Effector memory CD8-positive, alpha-beta T cell (primary cell): ENCODE measurements at places on chromosomes 16 and 17.
A peak's percentile ranks its signal among the peaks of the same experiment; 100 is the strongest.

DNA sequence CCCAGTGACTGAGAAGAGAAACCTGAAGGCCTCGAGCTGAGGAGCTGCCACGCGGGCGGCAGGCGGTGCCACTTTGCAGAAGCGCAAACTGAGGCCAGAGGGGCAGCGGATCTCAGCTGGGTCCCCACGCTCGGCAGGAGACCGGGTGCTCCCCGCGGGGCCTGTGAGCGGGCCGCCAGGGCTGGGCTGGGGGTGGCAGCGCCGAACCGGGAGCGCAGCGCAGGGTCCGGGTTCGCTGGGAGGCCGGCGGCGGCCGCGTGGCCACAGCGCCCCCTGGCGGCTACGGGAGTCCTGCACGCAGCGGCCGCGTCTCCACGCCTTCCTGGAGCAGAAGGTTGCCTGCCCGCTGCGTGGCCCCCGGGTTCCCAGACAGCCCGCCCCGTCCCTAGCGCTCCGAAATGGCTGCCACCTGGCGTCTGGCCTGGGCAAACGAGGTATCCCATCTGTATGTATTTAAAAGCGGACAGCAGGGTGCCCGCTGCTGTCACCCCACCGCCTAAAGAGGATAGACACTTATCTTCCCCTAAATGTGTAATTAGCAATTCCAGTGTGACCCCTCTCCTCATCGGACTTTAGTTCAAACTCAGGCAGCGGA is 96.1 kb upstream of the CDH5 start:
- DNase-seq = peak; percentile 45

GRCh38 chr16:86060381-86061317 is 161.7 kb downstream of the IRF8 start:
- DNase-seq = no peak

GRCh38 chr16:4618645-4619418 is 4.1 kb upstream of the UBALD1 start:
- no peak for DNase-seq

DNA sequence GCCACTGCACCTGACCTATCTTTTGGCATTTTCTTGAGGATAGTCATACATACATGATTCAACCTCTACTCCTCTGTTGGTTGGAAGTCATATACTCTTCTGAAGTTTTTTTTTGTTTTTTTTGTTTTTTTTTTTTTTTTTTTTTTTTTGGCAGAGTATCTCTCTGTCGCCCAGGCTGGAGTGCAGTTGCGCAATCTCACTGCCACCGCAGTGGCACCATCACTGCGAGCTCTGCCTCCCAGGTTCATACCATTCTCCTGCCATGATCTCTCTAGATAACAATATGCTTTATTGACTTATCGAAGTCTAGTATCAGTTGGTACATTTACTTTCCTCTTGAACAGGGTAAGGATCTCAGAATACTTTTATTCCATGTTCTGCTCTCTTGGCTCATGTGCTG is 224.2 kb upstream of the WSCD1 start:
- no peak for DNase-seq

- DNase-seq = no peak
Measured at GRCh38 chr17:6638046-6638908, 2.2 kb downstream of the KIAA0753 start.

DNA sequence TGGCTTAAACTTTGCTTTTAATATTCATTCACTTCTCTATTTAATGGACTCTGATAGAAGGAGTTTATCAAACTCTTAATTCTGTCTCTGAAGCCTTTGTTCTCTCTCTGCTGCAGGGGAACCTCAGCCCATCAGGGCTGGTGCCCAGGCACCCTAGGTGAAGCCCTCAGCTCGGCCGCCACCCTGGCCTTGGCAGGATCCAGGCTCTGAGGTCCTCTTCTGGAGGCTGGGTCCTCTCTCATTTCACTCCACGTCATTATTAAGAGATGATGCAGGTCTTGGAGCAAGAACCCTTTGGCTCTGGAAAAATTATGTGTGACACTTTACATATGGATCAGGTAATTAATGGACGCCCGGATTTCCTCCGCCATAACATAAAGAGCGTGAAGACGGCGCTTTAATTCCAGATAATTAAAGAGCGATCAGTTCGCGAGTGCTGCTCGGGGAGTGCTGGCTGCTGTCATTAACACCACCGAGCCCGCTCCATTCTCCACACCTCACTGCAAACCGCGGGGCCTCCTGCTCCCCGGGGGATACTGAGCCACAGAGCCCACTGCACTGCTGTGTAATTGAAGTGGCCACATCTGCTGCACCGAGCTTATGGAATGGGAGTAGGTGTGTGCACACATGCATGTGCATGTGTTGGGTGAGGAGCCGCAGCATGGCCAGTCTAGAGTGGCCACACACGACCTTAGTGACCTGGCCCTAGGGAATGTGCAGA is 259.4 kb upstream of the TNRC6C start:
- no peak for DNase-seq

DNA sequence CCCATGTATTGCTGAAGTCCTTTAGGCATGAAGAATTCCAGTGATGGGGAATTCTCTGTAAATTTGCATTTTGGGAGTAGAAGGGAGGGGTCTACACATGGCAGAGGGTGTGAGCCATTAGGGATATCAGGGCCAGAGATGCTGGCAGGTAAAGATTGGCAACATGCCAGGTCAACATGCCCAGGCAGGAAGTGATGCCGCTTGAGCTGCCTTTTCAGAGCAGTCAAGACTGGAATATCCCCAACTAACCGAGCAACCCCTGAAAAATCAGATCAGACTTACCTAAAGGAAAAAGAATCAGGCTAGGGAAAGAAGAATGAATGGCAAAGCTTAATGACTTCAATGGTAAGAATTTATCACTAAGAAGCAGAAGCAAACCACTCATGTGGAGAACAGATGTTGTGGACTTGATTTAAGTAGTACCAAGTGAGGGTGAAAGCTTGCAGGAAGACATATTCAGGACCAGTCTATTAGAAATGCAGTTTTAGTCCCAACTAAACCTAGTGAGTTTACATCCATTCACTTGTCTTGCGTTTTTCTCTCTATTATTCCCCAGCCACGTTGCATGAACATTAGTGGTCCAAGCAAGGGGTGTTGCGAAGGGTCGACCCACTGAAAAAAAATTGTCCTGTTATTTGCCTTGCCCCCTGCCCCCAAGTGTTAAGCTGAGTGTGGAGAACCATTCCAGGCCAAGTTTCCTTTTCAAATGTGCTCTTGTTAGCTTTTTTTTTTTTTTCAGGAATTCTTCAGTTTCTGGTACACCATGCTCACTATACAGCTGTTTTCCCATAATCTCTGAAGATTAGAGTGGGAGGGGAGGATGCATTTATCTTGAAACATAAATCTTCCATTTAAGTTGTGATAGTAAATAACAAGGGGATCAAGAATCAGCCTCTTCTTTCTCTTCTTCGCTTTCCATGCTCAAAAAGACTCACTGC is 105.2 kb downstream of the ABCA8 start:
- no peak for DNase-seq

GRCh38 chr17:7440113-7440833 is 961 bp downstream of the FGF11 start:
- peak; percentile 19 for DNase-seq

DNA sequence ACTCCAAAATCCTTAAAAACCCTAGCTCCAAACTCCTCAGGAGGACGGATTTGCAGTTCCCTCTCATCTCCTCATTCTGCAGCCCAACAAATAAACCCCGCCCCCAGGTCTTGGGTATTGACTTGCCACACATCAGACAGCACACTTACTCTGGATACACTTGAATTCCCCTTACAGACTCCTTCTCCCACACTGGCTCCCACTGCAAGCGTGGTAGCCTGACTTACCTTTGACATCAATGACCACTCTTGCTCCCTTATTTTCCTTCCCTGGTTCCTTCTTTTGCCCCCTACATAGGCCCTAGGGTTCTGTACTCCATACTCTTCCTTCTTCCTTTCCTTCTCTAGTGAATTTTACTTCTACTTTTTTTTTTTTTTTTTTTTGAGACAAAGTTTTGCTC is 7.5 kb downstream of the RFFL start:
- DNase-seq = no peak

DNA sequence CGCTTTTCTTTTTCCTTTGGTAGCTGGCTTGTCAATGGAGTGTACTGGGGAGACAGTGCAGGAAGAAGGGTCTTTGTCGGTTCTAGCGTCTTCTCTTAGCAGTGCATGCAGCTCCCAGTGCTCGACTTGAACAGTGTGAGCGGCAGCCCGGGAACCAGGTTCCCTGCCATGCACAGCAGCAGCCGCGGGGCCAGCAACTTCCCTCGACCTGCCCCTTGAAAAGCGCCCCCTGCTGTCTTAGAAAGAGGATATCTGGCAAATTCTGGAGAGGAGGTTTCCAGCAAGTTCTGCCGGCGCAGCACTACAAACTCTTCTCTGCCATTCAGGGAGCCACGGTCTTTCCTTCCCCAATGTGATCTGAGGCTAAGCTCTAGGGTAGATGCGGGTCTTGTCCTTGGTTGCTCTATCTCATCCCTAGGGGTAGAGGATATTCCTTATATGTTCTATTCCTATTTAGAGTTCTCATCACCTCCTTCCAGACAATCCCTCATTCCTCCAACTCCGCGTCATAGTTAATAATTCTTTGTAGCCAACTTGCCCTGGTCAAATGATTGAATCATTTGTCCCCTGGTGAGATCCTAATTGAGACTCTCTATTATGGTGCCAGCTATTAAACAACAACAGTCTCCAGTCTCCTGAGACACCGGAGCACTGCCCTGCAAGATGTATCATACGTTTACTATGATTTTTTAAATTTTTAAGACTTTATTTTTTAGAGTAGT is 451.3 kb downstream of the PMP22 start:
- peak; percentile 3 for DNase-seq

- no peak for DNase-seq
Measured at GRCh38 chr17:32569171-32570080, 82.6 kb downstream of the CDK5R1 start.

GRCh38 chr17:18184143-18185031 is 759 bp downstream of the ALKBH5 start:
- DNase-seq = peak; percentile 72

- DNase-seq = no peak
Measured at GRCh38 chr17:58517378-58517927, 3.0 kb upstream of the MTMR4 start.

GRCh38 chr16:1708083-1708767 is 2.2 kb downstream of the MAPK8IP3 start:
- no peak for DNase-seq

DNA sequence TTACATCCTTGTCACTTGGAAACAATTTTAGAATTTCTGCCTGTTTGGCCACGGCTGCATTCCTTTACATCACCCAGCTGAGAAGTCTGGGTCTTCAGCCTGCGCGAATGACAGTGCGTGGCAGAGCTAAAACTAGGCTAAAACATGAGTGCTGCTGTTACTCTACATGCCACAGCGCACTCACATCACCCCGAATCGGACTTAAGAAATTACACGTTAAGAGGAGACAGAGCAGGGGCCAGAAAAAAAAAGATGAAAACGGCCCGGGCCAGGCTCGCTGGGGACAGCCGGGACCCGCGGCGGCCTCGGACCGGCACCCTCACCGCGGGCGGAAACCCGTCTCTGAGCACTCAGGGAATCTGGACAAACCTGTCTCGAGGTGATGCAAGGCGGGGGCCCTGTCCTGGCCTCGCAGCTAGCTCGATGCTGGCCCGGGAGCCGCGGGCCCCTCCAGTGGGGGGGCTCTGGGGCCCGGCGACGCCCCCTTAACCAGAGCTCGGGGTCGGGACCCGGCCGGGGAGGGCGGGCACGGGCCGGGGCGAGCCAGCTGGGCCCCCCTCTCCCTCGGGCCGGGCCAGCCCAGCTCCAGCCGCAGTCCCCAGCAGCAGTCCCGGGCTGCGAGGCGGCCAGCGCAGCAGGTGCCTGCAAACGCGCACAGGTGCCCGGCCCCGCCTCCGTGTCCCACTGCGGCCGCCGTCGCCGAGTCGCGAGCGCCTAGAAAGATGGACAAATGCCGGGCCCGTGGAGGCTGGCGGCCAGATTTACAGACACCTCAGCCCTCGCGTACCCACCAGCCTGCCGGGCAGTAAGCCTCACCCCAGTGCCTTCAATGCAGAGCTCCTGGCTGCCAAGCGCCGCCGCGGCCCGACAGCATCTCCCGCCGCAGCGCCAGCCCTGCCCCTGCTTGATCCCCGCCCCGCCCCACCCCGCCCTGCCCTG is at the start of gene AKTIP:
TSS of gene AKTIP (minus strand) at position 879 of the 939 bp plus-strand sequence. CDS start 2,950 bp downstream, outside the sequence.
- DNase-seq = peak; percentile 17

GRCh38 chr16:890716-891352 is 80.0 kb downstream of the LMF1 start:
- no peak for DNase-seq

GRCh38 chr16:24986512-24987303 is 28.5 kb downstream of the ARHGAP17 start:
- no peak for DNase-seq

GRCh38 chr17:62705778-62706597 is 78.5 kb downstream of the MRC2 start:
- no peak for DNase-seq

DNA sequence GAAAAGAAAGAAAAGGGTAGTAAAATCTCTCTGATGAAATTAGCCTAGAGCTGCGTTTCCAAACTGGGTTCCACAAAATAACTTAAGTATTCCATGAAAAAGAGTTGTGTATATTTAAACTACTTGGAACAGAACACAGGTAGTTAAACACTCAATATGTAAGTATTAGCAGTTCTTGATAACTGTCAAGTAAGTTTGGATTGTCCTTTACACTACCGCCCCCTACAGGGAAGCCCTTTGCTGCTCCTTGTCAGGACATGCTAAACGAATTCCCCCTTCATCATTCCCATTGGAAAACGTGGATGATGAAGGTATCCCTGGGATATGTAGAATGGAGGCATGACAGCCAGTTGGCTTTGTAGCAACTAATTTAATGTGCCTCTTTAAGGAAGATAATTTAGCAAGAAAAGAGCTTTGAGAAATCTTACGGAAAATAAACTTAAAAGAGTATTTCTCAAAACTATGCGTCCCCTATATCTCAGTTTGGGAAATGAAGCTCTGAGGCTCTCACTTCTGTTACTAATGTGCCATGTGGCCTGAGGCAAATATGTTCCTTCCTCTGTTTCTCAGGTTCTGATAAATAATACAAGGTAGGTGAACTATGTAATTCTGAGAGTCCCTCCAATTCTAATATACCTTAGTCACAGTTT is 18.8 kb downstream of the NCBP3 start:
- peak; percentile 84 for DNase-seq

DNA sequence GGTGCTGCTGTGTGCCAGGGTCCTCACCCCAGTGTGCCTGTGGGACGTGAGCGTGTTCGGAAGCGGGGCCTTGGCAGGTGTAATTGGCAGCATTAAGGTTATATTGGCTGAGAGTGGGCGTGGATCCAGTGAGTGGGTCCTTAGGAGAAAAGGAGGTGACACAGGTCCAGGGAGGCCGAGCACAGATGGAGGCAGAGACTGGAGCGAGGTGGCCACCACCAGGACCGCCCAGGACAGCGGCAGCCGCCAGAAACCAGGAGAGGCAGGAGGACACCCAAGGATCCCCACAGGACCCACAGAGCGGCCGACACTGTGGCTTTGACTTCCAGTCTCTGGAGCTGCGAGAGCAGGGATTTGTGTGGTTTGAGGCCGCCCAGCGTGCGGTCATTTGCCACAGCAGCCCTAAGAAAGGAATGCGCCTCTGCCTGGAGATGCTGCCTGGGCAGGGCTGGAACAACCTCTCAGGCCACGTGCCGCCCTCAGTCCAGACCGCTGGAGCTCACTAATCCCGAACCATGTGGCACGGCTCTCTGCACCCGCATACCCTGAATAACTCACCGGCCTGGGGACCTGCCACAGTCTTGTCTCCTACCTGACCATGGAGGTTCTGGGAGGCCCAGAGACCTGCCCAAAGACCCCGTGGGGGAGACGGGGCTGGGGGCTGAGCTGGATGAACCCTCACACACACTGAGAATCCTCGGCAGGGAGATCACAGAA is 45.4 kb downstream of the SOX8 start:
- no peak for DNase-seq
